ENCODE measurements at places on chromosomes 2 and 18. TPM values are rescaled to one million over a fixed set of nuclear protein-coding genes. Genes with fewer than 3 reads are reported as not detected.

Gene GPAT2
- total RNA-seq, result 0.94 TPM

Gene DAPL1
- total RNA-seq, result not detected

- no peaks in the 10 kb centered on the region for H3K27me3 ChIP-seq
- DNase-seq, result no peak
- H3K27ac ChIP-seq, result no peak overlapping the region
- H3K4me3 ChIP-seq, result no peak overlapping the region
- no peaks in the 10 kb centered on the region for H3K36me3 ChIP-seq
- no peaks in the 10 kb centered on the region for H3K4me1 ChIP-seq
Observed at GRCh38 chr2:162016080-162016479, 57.9 kb downstream of the DPP4 start.

DNA sequence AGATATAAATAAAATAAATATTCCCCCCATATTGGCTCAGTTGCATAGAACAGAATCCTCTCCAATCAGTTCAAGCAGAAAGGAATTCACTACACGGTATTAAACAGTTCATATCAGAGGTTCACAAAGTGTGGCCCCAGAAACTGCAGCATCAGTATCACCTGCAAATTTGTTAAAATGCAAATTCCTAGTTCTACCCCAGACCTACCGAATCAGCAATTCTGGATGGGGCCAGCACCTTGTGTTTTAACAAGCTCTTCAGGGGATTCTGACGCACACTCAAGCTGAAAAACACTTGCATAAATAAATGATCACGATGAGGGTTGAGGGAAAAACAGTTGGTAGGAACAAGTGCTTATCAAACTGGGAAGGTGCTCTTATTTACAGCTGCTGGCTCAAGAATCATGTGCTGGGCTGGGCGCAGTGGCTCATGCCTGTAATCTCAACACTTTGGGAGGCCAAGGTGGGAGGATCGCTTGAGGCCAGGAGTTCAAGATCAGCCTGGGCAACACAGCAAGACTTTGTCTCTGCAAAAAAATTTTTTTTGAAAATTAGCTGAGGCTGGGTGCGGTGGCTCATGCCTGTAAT lies 6.4 kb downstream of the GTF3C2 start:
- H3K27me3 ChIP-seq, result no peaks in the 10 kb centered on the region
- DNase-seq, result no peak
- H3K36me3 ChIP-seq, result peaks cover 18% of the 10 kb centered on the region
- H3K4me1 ChIP-seq, result peaks cover 8% of the 10 kb centered on the region
- no peak overlapping the region for H3K27ac ChIP-seq

GRCh38 chr2:217954051-217954450 lies 48.7 kb downstream of the TNS1 start:
- H3K4me1 ChIP-seq, result no peaks in the 10 kb centered on the region
- H3K36me3 ChIP-seq, result no peaks in the 10 kb centered on the region
- DNase-seq, result no peak

Measured in K562 (cell line).